Activated CD8-positive, alpha-beta memory T cell treated with anti-CD3 and anti-CD28 coated beads for 48 hours (primary cell): ENCODE measurements at places on chromosomes 5 and 9.

DNA sequence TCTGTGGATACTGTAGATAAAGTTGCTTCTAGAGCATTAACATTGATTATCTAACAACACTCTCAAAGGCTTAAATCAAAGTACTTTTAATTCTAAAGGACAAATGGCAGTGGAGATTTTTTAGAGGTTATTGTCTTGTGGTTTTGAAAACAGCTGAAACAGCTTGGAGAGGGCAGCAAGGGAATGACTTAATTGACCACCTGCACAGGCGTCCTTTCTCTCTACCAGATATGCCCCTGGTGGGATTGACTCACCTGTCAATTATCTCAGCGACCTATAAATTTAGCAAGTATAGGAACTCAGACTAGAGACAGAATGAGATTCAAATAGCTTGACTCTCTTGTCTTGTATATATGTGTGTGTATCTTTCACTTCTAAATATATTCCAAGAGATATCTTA lies 13.5 kb downstream of the ARL14EPL start:
- no peak for DNase-seq

- no peak for DNase-seq
Measured at GRCh38 chr5:94623877-94624276, 5.4 kb downstream of the SLF1 start.

GRCh38 chr5:107408564-107408963 lies 262.2 kb downstream of the EFNA5 start:
- no peak for DNase-seq

DNA sequence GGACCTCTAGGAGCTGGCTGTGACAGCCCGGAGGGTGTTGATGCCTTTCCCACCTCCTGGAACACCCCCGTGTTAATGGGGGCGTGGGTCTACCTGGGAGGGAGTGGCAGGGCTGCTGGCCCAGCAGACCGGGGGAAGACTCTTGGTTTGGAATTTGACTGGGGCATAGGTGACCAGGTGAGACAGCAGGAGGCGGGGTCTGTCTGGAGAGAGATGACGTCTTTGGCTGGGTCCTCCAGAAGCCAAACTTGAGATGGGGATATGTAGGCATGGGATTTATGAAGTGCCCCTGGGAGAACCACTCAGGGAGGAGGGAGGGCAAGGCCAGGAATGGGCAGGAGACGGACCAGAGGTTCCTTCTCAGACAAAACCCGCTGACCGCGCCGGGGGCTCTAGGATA lies 42.6 kb downstream of the NEK6 start:
- DNase-seq = no peak

- no peak for DNase-seq
Measured at GRCh38 chr5:55763746-55764420, 26.0 kb downstream of the DDX4 start.

- DNase-seq = no peak
Measured at GRCh38 chr9:106575823-106576222, 287.1 kb upstream of the ZNF462 start.

DNA sequence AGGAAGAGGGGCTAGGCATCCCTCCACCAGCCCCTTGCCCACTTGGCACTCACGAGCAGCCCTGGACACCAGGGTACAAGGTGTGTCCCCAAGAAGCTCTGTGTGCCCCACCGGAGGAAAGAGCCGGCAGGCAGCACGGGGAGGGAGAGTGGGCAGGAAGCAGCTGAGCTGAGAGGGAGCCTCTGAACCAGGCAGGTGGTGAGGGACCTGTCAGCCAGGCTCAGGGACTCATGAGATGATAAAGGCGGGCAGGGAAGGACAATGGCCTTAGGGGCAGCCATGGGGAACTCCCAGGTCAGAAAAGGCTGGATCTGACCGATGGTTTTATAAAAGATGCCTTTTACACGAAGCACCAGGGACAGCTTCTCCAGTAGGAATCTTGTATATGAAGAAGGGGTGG lies 112.0 kb downstream of the VAV2 start:
- no peak for DNase-seq

DNA sequence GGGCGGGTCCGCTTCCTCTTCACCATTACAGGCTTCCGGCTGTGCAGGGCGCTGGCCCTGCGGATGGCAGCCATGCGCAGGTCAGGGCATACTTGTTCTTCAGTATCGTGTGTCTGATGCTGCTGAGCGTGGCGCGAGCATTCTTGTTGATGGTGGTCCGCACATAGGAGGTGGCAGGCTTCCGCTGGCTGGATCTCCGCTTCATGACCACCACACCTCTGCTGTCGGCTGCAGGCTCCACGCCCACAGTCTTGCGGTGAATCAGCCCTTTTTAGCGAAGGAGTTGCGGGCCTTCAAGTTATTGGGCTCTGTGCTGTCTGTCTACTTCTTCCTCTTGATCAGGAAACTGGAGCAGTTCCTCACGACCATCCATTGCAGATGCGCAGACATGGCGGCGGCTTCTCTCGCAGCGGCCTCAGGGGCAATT lies 62.4 kb upstream of the ZNF608 start:
- no peak for DNase-seq

GRCh38 chr5:27821681-27822080 lies 783.3 kb upstream of the CDH9 start:
- no peak for DNase-seq

DNA sequence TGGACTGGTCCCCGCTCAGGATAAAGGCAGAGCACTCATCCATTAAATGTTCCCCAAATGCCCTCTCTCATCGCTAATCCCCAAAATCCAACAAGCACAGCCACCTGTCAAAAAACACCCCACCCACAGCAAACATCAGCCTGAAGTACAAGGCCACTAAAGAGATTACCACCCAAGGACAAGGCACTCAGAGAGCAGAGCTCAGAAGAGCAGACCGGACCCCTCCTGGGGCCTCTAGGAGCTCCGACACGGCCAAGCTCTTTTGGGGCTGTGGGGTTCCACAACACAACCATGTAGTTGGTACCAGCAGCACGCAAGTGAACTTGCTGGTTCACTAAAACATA lies 9.8 kb downstream of the VDAC1 start:
- DNase-seq = no peak

- DNase-seq = no peak
Measured at GRCh38 chr9:13431222-13431536, 151.7 kb upstream of the MPDZ start.

DNA sequence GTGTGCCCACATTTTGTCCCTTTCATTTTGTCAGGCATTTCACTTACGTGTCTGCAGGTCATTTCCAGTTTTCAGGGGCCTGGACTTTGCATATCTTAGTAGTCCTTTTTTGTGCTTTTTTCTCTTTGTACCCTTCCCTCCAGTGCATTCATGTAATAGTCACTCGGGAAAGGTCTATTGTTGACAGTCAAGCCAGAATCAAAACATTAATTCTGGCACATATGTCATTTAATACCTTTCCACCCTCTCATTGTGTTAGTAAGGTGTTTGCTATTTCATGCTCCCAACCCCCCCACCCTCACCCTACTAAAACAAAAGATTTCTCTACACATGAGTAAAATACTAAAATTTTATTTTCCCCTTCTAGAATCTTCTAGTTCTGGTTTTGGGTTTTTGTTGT lies 42.7 kb downstream of the UGCG start:
- DNase-seq = no peak

DNA sequence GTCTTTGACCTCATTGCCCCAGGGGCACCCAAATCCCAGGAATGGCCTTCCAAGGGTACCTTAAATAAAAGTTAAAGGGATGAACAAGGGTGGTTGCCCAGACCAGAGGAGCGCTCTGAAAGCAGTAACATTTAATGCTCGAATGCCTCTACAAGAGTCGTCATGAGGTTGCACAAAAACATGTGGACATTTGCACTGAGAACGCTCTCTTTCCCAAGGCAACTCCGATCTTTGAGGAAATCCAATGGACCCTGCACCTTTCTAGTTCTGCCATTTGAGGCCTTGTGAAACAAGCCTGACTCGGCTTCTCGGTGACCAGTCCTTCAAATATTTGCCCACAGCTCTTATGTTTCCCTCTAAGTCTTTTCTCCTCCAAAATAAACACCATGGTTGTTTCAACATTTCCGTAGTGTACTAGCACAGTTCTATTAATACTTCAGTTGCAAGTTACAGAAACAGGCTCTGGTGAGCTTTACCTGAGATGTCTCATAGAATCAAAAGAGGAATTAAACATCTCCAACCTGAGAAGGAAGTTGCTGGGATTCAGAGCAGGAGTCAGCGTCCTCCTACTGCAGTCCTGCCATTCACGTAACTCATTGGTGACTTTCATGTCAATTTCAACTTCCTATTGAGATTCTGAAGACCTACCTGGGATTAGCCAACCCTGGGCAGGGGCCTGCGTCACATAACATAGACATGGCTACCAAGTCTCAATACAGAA lies 168.8 kb upstream of the RAI14 start:
- no peak for DNase-seq

GRCh38 chr9:22228542-22228941 lies 218.1 kb upstream of the DMRTA1 start:
- no peak for DNase-seq

GRCh38 chr9:126893079-126893478 lies 21.5 kb upstream of the RALGPS1 start:
- no peak for DNase-seq

- no peak for DNase-seq
Measured at GRCh38 chr9:2473681-2474080, 147.9 kb upstream of the VLDLR start.

GRCh38 chr9:114207034-114207810 lies 51.9 kb downstream of the COL27A1 start:
- no peak for DNase-seq

GRCh38 chr5:143992496-143992895 lies 178.0 kb downstream of the YIPF5 start:
- no peak for DNase-seq

DNA sequence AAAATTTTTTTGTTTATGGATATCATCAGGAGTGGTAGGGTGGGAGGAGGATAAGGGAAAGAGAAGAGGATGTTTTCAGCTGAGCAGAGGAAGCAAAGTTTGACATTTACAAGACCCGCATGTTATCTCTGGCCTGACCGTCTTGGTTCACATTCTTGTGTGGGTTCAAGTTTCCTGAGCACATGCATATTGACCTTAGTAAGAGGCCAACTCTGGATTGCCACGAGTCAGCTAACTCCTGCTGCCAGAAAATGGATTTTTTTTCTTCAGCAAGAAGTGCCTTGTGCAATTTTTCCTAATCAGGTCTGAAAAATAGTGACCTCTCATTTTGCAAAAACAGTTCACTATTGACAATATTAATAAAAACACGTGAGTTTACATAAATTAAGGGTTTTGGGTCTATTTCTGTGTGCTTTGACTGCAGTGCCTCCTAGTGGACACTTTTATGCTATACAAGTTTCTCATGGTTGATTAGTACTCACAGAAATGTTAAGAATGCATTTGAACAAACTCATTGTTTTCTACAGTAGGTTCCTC lies 27.1 kb upstream of the BASP1 start:
- DNase-seq = no peak

DNA sequence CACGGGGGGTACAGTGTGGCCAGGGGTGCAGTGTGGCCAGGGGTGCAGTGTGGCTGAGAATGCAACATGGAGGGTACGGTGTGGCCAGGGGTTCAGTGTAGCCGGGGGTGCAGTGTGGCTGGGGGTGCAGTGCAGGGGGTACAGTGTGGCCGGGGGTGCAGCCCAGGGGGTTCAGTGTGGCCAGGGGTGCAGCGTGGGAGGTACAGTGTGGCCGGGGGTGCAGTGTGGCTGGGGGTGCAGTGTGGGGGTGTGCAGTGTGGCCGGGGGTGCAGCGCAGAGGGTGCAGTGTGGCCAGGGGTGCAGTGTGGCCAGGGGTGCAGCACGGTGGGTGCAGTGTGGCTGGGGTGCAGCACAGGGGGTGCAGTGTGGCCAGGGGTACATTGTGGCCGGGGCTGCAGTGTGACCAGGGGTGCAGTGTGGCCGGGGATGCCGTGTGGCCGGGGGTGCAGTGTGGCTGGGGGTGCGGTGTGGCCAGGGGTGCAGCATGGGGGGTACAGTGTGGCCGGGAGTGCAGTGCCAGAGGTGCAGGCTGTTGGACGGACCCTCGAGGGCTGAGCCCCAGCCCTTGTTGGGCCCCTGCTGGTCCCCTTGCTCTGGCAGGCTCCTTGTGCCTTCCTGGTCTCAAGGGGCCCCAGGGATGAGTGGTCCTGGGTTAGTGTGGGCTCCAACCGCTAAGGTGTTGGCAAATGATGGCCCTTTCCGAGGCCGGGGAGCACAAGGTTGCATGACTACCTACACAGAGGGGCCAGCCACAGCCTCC lies 17.9 kb downstream of the TPPP start:
- no peak for DNase-seq

GRCh38 chr5:160287378-160288051 lies 24.8 kb downstream of the CCNJL start:
- no peak for DNase-seq

DNA sequence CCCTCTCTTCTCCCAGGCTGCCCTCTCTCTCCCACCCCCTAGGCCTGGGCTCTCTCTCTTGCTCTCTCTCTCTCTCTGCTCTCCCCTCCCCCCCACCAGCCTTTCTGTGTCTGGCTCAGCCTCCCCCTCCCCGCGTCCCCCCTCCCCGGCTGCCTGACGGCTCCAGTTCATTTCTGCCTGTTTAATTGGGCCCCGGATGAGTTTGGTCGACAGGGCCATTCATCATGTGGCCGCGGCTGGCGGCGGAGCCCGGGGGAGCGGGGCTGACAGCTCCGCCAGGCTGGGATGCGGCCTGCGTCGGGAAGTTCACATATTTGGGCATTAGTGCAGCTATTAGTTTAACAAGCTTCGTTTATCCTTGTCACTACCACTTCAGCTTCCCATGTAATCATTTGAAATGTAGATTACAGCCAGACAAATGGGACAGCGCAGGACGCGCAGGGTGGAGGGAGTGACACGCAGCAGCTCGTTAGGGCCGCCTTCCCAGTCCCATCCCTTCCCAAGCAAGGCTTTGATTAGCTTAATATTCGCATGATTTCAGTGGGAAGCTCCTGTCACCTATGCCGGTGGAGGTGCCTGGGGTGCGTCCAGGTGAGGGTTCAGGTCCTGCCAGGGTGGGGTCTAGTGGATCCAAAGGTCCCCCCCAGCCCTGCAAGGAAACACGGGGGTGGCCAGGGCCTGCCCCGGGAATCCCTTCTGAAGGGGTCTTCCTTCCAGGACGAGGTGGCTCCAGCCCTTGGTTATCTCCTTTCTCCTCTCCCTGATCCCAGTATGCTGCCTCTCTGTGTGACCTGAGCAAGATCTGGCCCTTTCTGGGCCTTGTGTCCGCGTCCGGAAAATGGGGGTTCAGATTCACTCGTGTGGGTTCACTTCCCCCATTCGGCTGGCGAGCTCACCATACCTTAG lies 214.8 kb downstream of the PAX5 start:
- DNase-seq = no peak

- no peak for DNase-seq
Measured at GRCh38 chr9:89871871-89872331, 267.1 kb downstream of the GADD45G start.

GRCh38 chr9:134778156-134778555 lies 102.5 kb upstream of the FCN2 start:
- no peak for DNase-seq
